Nasal cavity respiratory epithelium epithelial cell of viscerocranial mucosa (primary cell): ENCODE measurements at places on chromosomes 6 and 20. TPM values are rescaled to one million over a fixed set of nuclear protein-coding genes. Genes with fewer than 3 reads are reported as not detected.

Gene OTOR
- total RNA-seq = not detected in 2 replicates

Gene TMEM217
- 0.68 and 1.5 TPM in 2 replicates for total RNA-seq

Gene BTNL2
- 0.34 TPM in 1 of 2 replicates, not detected in the other for total RNA-seq

Gene CALHM5
- under 0.01 and 0.21 TPM in 2 replicates for total RNA-seq

Gene HRH3
- total RNA-seq = not detected in 2 replicates

Gene GPSM3
- total RNA-seq = 0.71 and 1.0 TPM in 2 replicates

Gene PTGIS
- not detected in 2 replicates for total RNA-seq

Gene OR2B6
- not detected in 2 replicates for total RNA-seq

Gene OVOL2
- 11.0 and 17.4 TPM in 2 replicates for total RNA-seq

Gene CCN6
- not detected in 2 replicates for total RNA-seq

Gene EZR
- total RNA-seq = 258 and 312 TPM in 2 replicates

Gene CTCFL
- total RNA-seq = not detected in 2 replicates

Gene SCRT2
- not detected in 2 replicates for total RNA-seq

Gene CYB5R4
- total RNA-seq = 5.8 and 8.5 TPM in 2 replicates

Gene BNIP5
- not detected in 2 replicates for total RNA-seq

Gene POU5F1
- total RNA-seq = 0.50 and 0.68 TPM in 2 replicates

Gene TMC2
- total RNA-seq = not detected in 2 replicates

Gene NKX2-4
- not detected in 2 replicates for total RNA-seq

Gene TUBB2A
- total RNA-seq = 28.4 and 59.9 TPM in 2 replicates

Gene CST2
- 0.14 TPM in 1 of 2 replicates, not detected in the other for total RNA-seq

Gene CDSN
- total RNA-seq = under 0.01 and 10.9 TPM in 2 replicates

Gene TRDN
- total RNA-seq = not detected in 2 replicates

Gene LTB
- not detected in 2 replicates for total RNA-seq

Gene REM1
- total RNA-seq = not detected in 2 replicates

Gene APCDD1L
- under 0.01 and 0.21 TPM in 2 replicates for total RNA-seq

Gene BEND3
- total RNA-seq = 5.1 and 11.2 TPM in 2 replicates

Gene LY6G5C
- 0.07 TPM in 1 of 2 replicates, not detected in the other for total RNA-seq

Gene ENPP5
- 0.34 and 7.1 TPM in 2 replicates for total RNA-seq

Gene ARFGEF3
- 8.9 and 17.8 TPM in 2 replicates for total RNA-seq

Gene NNAT
- not detected in 2 replicates for total RNA-seq

Gene SPATA25
- total RNA-seq = 0.34 and 1.00 TPM in 2 replicates

Gene COL9A3
- total RNA-seq = 0.14 and 1.7 TPM in 2 replicates

Gene CNPY3
- 17.1 and 42.9 TPM in 2 replicates for total RNA-seq

Gene ATF6B
- total RNA-seq = 11.6 and 20.2 TPM in 2 replicates

Gene CGA
- total RNA-seq = not detected in 2 replicates

Gene ELOVL5
- total RNA-seq = 41.4 and 61.9 TPM in 2 replicates

Gene EIF6
- total RNA-seq = 172 and 276 TPM in 2 replicates

Gene SYNDIG1
- 0.07 TPM in 1 of 2 replicates, not detected in the other for total RNA-seq

Gene QRSL1
- total RNA-seq = 20.8 and 28.0 TPM in 2 replicates

Gene HLA-DPA1
- total RNA-seq = 0.14 TPM in 1 of 2 replicates, not detected in the other

Gene KCNQ5
- total RNA-seq = 3.0 and 3.8 TPM in 2 replicates

Gene LYRM2
- 17.4 and 21.0 TPM in 2 replicates for total RNA-seq

Gene GLP1R
- total RNA-seq = not detected in 2 replicates
